D721Med (cell line): ENCODE measurements at places on chromosomes 16 and 17.

- DNase-seq: no peak
Observed at GRCh38 chr16:68792465-68793324, 50.6 kb upstream of the TANGO6 start.

DNA sequence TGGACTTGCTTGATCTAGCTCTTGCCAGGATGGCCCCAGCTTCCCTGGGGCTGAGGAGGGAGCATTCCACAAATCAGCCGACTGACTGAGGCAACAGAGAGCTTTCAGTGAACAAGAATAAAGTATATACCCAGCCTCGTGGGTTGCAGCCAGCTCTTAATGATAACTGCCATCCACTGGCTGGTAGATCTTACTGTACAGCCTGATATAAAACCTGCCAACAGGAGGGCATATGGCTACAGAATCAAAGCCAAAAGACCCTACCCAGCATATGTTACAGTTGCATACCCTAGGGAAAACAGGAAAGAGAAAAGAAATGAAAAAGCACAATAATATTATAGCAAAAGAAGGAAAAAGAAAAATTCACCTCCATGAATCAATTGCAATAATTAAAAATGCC, 775.9 kb upstream of the KIF2B start:
- no peak for DNase-seq

DNA sequence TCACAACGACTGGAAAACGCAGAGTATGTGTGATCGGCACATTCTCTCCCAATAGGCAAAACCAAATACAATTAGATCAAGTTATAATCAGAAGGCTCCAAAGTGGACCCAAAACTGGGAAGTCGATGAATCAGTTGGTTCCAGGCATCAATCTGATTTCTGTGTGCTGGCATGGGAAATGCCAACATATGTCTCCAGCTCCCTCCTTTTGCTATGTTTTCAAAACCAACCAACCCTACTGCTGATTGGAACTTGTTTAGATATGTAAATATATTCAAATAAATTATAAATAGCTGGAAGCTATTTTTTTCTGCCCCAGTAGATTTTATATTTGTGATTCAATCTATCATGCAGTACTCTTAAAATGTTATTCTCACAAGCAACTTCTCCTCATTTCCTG, 284.2 kb downstream of the HS3ST3B1 start:
- no peak for DNase-seq

DNA sequence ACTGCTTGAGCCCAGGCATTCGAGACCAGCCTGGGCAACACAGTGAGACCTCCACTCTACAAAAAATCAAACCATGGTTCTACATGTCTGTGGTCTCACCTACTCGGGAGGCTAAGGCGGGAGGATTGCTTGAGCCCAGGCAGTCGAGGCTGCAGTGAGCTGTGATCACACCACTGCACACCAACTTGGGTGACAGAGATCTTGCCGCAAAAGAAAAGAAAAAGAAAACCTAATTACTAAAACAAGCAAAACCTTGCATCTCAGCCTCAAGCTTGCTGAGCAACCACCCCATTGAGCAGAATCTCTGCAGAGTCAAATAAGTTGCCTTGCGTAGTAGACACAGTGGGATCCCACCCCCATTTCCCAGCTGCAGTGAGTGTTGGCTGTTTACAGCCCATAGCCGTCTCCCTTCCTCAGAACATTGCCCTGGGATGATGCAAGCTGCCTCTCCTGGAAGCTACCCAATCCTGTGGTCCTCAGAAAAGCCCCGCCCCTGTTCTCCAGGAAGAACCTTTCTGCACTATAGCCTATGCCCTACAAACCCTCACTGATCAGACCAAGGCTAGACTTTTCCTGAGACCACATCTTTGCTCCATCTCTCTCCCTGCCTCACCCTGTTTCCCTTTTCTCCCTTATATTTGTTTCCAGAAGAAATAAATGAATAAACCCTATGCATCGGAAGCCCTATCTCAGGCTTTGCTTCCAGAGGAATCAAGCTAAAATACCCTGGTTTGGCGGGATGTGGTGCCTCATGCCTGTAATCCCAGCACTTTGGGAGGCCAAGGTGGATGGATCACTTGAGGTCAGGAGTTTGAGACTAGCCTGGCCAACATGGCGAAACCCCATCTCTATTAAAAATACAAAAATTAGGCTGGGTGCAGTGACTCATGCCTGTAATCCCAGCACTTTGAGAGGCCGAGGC, 16.7 kb upstream of the ERN2 start:
- DNase-seq: no peak

- no peak for DNase-seq
Observed at GRCh38 chr17:35167046-35167445, 19.4 kb downstream of the UNC45B start.

- DNase-seq: no peak
Observed at GRCh38 chr17:43212641-43213490, 1.2 kb downstream of the TMEM106A start.
